ENCODE measurements at places on chromosomes 5 and 9.
A peak's percentile ranks its signal among the peaks of the same experiment; 100 is the strongest.

DNA sequence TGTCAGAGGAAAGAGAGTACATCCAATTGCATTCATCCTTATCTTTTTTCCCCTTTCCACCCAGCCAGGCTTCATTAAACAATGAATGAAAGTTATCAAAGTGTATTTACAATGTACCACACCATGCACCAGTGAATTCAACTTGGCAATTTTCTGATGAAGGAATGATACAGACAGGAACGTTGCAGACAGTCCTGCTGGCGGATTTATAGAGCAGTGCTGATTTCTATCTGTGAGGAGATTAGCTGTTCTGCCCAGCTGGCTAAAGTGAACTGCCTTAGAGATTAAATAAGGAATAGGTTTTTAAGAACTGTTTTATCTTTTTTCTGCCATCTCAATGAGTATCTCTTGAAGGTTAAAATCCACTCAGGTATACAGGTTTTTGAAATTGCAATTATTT lies 403.9 kb downstream of the CDH18 start:
- H3K27me3 ChIP-seq = no peaks in the 10 kb centered on the region
- no peak overlapping the region for H3K27ac ChIP-seq
- H3K4me1 ChIP-seq = no peaks in the 10 kb centered on the region
- peaks cover 1% of the 10 kb centered on the region for H3K36me3 ChIP-seq

- no peaks in the 10 kb centered on the region for H3K4me1 ChIP-seq
- H3K27me3 ChIP-seq = peaks cover 16% of the 10 kb centered on the region
- no peak overlapping the region for H3K27ac ChIP-seq
- H3K36me3 ChIP-seq = no peaks in the 10 kb centered on the region
- DNase-seq = no peak
- H3K4me3 ChIP-seq = no peak overlapping the region
These were observed 113.9 kb downstream of the WNK2 start for GRCh38 chr9:93297659-93298497.

DNA sequence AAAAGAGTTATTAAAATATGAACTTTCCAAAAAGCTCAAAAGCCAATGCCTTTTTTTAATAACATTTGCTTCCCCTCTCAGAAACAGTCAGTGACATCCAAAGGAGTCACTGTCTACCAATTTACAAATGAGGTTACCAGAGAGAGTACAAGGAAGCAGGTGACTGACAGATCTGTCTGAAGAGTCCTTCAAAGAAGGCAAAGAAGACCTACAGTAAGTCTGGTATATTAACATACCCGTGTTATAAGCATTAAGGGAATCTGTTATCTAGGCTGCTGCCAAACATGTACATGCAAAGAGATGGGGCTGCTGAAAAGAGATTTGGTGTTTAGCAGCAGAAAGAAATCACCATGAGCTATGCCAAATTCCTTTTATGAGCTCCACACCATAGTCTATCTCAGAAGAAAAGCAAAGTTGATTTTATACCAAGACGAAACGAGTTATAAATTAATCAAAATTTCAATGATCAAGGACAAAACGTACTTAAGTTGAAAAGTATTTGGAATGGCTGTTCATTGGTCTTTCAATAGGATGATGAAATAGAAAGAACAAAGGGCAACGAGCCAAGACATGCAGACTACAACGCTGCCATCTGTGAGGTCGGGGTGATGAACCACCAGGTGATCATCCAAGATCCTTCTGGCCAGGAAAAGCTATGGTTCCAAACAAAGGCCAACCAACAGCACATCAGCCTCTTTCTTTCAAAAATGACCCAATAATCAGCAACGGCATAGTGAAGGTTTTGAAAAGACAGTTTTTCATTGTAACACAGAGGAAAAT lies 8.1 kb downstream of the PRELID2 start:
- no peaks in the 10 kb centered on the region for H3K36me3 ChIP-seq
- H3K27ac ChIP-seq = no peak overlapping the region
- peaks cover 6% of the 10 kb centered on the region for H3K27me3 ChIP-seq
- peaks cover 27% of the 10 kb centered on the region for H3K4me1 ChIP-seq
- H3K4me3 ChIP-seq = no peak overlapping the region

- DNase-seq = no peak
- H3K27ac ChIP-seq = peak overlapping the region; percentile 17
- no peaks in the 10 kb centered on the region for H3K36me3 ChIP-seq
- H3K4me3 ChIP-seq = no peak overlapping the region
- H3K27me3 ChIP-seq = no peaks in the 10 kb centered on the region
- peaks cover 7% of the 10 kb centered on the region for H3K4me1 ChIP-seq
These were observed 1543.4 kb downstream of the EFNA5 start for GRCh38 chr5:106127341-106127781.

GRCh38 chr5:95149387-95149786 lies 135.5 kb downstream of the MCTP1 start:
- peaks cover 11% of the 10 kb centered on the region for H3K36me3 ChIP-seq
- DNase-seq = no peak
- H3K4me1 ChIP-seq = peaks cover 5% of the 10 kb centered on the region
- no peaks in the 10 kb centered on the region for H3K27me3 ChIP-seq

Measured in mesothelial cell of epicardium (in vitro differentiated cells).